ENCODE measurements at places on chromosomes 2 and 18.
A peak's percentile ranks its signal among the peaks of the same experiment; 100 is the strongest.

GRCh38 chr18:45730832-45731575 lies 7.0 kb downstream of the SLC14A1 start:
- DNase-seq, result no peak

GRCh38 chr18:58591286-58591685 lies 37.6 kb downstream of the ALPK2 start:
- no peak for DNase-seq

GRCh38 chr2:9847140-9847539 lies 3.9 kb downstream of the TAF1B start:
- DNase-seq, result no peak

GRCh38 chr18:11237066-11237465 lies 87.7 kb upstream of the PIEZO2 start:
- no peak for DNase-seq

DNA sequence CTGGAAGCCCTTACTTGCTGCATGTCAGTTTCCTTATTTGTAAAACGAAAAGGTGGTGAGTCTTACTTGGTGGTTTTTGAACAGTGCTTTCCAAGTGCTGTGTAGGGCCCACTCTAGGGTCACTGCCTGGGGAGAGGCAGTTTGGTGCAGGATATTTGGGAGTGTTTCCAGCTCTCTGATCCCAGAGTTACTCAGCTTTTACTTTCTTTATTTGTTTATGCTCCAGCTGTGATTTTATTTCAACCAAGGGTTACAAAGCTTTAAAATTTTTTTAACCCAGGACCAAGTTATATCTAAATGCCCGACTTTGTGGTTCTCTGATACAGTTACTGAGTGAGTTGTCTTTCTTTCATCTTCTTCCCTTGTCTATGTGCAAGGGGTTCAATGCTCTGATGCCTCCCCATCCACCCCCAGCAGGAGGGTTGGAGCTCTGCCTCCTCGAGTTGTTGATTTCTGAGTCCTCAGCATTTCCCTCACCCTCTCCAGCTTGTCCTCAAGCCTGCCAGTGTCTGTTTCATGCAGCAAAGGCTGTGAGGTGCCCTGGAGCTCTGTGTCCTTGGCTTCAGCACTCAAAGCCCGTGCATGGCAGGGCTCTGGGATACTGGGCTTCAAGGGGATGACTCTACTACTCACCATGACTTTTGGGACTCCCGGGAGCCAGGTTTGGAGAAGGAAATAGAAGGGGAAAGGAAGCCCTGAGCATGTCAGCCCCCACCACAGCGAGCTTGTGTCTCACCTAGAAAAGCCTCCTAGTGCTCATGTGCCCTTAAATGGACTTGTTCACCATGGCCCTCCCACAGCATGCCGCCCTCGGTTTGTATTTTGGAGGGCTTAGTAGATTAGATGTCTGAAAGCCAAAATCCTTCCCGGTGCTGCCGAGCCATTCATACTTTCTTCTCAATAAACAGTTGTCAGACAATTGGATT lies 236.8 kb downstream of the SETBP1 start:
- no peak for DNase-seq

- DNase-seq, result no peak
These were observed 556.2 kb downstream of the THSD7B start for GRCh38 chr2:137321566-137321965.

- no peak for DNase-seq
These were observed 332.9 kb upstream of the DCC start for GRCh38 chr18:52007105-52007504.

- no peak for DNase-seq
These were observed 44.0 kb downstream of the SGPP2 start for GRCh38 chr2:222468346-222468745.

DNA sequence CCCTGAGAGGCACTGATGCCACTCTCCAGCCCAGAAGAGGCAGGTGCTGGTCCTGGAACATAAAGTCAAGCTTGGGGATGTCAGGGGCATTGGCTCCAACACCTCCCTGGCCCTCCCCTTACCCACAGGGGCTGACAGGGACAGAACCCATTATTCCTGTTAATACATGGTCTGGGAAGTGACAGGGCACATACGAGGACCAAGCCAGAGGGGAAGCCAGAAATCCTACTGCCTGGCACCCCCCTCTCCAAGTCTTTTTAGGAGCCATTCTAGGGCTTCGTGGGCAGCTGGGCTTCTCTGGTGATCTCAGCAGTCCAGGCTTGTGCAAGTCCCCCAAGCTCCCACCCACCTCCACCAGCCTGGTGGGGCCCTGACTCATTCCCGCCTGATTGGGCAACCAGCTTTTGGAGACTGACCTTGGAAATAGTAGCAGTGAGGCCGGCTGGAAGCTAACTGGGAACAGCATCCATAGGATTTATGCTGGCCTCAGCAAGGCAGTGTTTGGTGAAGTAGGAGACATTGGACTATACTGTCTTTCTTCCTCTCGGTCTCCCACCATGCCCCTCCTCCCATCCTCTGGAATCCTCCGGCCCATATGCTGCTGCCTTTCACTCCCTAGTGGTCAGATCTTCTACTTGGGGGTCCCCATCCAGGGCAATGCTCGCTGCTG lies 86.4 kb upstream of the HK2 start:
- DNase-seq, result no peak

- DNase-seq, result no peak
These were observed 325.5 kb downstream of the AGPS start for GRCh38 chr2:177717831-177718618.

DNA sequence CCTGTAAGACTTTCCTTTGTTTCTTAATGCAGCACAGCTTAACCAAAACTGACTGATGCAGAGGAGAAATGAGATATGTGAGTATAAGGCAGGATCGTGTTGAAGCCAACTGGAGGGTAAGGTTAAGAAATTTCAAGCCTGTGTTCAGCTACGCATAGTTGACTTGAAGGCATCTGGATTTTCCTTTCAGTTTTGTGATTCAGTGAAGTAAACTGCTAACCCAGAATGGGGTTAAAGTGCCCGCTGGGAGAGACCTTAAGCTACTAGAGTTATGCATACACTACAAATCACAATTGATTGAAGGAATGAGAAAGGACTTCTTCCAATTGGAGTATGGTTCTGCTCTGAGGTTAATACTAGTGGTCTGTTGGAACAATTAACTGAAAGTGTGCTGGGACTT lies 22.6 kb downstream of the THSD7B start:
- DNase-seq, result no peak

DNA sequence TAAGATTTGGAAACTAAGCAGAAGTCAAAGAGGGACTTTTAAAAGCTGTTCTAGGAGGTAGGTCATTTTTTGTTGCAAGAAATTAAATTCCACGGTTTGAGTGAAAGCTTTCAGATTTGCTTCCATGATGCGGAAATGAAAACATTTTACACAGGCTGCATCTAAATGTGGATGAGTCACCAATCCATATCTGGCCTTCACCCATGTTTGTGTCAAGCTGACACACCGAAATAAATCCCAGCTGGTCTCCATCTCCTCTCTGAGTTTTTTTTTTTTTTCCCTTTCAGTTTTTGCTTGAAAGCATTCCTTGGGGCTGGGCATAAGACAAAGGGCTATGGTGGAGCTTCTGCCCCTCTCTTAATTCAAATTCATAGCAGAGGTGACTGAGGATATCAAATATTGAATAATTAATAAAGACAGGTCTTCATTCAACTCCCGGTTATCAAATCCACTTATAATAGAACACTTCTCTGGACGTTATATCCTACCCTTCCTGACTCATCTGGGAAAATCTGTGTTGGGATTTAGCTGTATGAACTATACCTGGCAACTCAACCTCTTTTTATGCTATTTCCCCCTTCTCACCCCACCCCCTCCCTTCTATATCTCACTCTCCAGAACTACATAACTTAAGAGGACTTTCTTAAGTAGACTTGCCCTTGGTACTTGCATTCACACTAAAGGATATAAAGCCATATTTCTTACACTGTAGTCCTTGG lies 558.3 kb upstream of the GCFC2 start:
- no peak for DNase-seq

- DNase-seq, result no peak
These were observed 157.6 kb downstream of the DSEL start for GRCh38 chr18:67358947-67359346.

- no peak for DNase-seq
These were observed 15.2 kb downstream of the GKN2 start for GRCh38 chr2:68937346-68938055.

- no peak for DNase-seq
These were observed 874 bp upstream of the PIEZO2 start for GRCh38 chr18:11150271-11150615.

- no peak for DNase-seq
These were observed 2.9 kb upstream of the HAAO start for GRCh38 chr2:42795275-42795674.

DNA sequence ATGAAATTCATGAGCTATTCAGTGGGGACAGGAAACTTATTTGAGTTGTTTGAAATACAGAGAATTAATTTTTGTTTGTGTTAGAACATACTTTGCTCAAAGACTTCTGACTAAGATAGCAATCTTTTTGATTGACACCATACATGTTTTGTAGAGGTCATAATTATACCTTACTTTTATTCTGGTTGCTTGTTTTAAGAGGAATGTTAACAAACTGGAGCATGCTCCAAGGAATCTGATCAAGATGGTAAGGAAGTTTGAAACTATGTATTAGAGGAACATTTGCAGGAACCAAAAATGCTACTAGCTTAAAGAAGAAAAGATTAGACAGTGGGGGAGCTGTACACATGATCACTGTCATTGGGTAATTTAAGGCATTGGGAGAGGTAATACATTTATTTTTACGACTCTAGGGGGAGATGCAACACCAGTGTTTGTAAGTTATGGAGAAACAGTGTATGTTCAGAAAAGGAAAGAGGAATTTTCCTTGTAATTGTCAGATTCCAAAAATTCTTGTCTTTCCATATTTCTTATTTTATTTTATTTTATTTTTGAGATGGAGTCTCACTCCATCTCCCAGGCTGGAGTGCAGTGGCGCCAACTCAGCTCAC lies 8.0 kb downstream of the AGFG1 start:
- no peak for DNase-seq

DNA sequence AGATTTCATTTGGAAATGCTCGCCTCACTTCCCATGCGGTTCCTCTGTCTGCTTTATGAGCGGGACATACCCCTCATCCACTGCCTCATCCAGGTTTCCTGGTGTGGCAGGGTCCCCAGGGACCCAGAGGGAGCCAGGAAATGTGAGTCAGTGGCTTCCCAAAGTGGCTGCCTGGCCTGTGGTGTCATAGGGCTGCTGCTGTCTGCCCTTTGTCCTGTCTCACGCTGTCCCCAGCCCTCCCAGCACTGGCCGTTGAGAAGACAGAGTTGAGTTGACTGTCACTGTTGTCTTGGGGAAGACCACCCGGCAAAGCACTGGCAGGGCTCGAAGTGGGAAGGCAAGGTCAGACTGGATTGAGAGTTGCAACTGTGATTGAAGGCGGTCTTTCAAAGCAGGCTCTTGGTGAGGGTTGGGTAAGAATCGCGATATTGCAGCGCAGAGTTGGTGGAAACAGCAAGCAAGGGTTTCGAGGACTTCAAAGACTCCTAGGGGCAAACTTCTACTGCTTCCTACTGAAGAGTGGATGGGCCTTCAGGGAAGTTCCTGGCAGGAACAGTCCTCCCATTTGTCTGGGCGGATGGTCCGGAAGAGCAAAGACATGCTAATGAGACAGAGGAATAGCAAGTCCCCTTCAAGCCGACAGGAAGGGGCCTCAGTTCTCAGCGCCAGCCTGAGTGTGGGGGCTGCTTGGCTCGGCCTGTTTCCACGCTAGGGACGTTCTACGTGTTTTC lies 33.9 kb downstream of the RAB31 start:
- DNase-seq, result no peak

DNA sequence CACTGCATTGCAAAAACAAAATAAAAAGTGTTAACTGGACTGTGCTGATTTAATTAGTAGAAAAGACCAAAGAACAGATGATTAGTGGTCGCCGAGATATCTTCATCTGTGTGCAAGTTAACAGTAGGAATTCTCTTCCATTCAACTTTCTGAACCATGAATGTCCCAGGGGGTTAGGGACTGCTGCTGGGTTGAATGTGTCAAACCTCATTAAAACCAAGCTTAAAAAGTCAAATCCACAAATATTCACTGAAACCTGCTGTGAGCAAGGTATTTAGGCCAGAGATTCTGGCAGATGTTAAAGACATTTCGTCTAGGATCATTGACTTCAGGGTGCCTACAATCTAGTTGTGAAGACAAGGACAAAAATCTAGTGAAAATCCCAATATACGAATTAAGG lies 58.7 kb downstream of the STPG4 start:
- no peak for DNase-seq

DNA sequence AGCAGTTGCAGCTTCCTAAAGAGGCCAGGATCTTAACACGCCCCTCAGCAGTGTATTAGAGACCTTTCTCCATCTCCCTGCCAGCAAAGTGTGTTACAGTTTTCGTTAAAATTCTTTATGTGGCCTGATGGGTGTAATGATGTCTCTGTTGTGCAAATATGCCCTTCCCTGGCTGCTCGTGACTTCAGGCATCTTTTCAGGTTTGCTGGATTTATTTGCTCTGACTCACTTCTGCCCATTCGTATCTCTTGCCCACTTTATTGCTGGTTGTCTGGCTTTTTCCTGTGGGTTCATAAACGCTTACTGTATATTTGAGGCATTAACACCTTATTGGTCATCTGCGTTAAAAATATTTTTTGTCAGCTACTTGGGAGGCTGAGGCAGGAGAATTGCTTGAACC lies 134.5 kb downstream of the ASB1 start:
- peak; percentile 20 for DNase-seq

DNA sequence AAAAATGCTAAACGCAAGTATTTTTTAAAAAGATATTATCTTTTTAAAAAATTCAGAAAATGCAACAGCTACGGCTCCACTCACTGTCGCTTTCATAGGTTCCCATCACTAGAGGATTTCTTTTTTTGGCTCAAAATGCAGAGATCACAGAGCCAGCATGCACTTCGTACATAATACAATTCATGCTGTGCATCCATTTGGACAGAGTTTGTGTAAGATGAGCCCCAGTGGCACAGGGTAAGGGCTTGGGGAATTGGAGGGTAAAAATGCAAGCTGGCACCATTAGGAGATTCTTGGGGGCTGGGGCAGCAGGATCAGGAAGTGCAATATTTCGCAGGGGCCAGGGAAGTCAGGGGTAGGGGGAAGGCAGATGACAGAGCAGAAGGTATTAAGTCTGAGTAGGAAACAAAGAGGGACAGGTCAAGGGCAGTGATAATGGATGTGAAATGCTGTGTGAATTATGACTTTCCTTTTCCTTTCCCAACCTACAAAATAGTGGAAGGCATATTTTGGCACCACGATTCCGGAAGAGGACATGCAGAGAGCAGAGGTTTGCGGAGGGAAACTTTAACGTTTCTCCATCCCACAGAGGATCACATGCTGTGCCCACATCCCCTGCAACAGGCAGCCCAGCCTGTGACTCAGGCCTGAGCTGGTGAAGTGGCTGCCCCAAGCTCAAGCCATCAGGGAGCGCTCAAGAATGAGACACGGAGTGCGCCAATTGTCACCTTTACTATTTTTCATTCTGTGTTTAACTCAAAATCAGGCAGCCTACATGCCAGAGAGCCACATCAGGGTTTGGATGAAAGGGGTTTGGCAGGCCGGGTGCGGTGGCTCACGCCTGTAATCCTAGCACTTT lies 4.7 kb downstream of the CAPG start:
- DNase-seq, result no peak

- no peak for DNase-seq
These were observed 85.2 kb downstream of the GLI2 start for GRCh38 chr2:120820953-120821279.

- DNase-seq, result no peak
These were observed 23.3 kb downstream of the EPB41L5 start for GRCh38 chr2:120036145-120036544.
